ENCODE measurements at places on chromosomes 11 and 22.

- no peak for ATAC-seq
These were observed 9.7 kb downstream of the MMP3 start for GRCh38 chr11:102833731-102834130.

DNA sequence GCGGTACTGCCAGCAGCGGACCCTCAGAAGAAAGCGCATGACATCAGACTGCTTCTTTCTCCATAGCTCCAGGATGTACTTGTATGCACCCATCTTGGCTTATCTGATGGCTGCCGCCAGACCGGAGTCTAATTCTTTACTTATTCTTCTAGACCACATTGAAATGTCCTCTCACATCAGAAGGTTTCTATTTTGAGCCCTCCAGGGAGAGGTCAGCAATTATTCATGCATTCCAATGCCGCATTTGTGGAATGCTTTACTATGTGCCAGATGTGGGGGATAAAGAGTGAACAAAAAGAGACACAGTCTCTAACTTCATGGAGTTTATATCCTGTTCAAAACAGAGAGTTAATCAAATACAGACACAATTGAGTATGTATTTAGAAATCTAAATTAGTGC, 230.1 kb downstream of the MIAT start:
- ATAC-seq: no peak

DNA sequence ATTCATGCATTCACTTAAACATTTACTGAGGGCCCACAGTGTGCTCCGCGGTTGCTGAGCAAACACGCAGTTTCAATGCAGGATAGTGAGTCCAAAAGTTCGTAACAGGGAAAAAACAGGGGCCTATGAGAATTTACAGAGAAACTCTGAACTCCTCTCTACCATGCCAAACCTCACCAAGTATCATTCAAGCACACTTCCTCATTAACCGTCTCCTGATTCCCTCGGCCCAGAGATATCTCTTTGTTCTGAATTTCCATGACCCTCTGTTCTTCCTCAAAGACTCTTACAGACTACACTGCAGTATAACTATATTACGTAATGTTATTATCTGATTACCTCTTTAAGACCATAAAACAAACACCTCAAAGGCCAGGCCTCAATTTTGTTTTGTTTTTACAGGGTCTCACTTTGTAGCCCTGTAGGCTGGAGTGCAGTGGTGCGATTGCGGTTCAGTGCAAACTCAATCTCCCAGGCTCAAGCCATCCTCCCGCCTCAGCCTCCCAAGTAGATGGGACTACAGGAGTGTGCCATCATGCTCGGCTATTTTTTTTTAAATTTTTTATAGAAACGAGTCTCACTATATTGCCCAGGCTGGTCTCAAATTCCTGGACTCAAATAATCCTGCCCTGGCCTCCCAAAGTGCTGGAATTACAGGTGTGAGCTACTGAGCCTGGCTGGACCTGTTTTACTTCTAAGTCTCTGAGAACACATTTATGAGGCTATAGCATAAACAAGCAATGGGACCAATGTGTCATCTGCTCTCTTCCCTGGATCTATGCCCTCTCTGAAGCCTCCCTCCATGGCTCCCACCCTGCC, 3.6 kb downstream of the HPS4 start:
- ATAC-seq: no peak

GRCh38 chr11:130330101-130330684, 15.5 kb upstream of the ZBTB44 start:
- ATAC-seq: no peak

GRCh38 chr11:19225123-19225522, 15.6 kb downstream of the E2F8 start:
- no peak for ATAC-seq

DNA sequence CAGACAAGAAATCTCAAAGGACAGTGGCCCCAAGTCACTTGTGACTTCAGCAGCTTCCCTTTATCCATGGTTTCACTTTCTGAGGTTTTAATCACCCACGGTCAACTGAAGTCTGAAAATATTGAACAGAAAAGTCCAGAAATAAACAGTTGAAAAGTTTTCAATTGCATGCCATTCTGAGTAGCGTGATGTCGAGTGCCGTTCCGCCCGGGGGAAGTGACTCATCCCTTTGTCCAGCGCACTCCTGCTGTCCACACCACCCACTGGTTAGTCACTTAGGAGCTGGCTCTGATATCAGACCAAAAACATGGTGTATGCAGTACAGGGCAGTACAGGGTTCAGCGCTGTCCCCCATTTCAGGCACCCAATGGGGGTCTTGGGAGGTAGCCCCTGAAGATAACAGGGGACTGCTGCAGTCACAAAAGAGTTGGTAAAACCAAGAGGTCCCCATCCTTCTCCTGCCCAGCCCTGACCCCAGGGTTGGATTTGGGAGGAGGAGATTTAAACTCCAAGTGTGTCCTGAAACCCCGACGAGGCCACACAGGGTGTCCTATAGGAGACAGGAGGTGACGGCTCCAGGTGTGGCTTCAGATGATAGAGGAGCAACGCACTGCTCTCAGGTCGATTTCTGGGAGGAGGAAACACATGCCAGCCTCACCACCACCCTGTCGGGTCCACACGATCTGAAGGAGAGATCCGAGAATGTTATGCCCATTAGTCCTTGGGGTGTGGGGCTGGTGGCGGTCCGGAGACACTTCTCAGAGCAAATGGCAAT, 390.1 kb downstream of the CTTN start:
- no peak for ATAC-seq

DNA sequence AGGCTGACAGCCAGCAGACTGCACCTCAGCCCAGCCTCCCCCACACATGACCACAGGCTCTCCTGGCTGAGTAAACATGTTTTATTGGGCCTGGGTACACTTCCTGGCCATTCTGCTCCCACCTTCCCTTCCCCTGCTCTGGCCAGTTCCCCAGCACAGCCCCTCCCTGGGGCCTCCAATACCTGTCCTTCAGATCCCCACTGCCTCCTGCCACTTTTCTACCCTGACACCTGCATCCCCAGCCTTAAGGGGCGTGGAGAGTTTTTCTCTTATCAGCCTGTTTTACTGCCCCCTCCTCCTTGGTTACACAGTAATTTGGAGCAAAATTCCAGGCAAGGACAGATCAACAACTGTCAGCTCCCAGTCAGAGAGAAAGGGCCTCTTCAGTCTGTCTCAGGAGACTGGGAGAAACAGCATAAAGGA, at the start of gene ISX:
TSS of gene ISX (plus strand) at position 363 of the 423 bp plus-strand sequence. CDS start 930 bp downstream, outside the sequence.
- no peak for ATAC-seq

GRCh38 chr22:36386900-36387708, 663 bp downstream of the MYH9 start:
- ATAC-seq: peak; percentile 2

GRCh38 chr11:79506734-79507344, 66.0 kb upstream of the TENM4 start:
- ATAC-seq: no peak

- ATAC-seq: peak; percentile 0
These were observed 408 bp downstream of the PPP2R5B start for GRCh38 chr11:64924910-64925284.

- ATAC-seq: no peak
These were observed 624.5 kb downstream of the OPCML start for GRCh38 chr11:132907651-132908413.

DNA sequence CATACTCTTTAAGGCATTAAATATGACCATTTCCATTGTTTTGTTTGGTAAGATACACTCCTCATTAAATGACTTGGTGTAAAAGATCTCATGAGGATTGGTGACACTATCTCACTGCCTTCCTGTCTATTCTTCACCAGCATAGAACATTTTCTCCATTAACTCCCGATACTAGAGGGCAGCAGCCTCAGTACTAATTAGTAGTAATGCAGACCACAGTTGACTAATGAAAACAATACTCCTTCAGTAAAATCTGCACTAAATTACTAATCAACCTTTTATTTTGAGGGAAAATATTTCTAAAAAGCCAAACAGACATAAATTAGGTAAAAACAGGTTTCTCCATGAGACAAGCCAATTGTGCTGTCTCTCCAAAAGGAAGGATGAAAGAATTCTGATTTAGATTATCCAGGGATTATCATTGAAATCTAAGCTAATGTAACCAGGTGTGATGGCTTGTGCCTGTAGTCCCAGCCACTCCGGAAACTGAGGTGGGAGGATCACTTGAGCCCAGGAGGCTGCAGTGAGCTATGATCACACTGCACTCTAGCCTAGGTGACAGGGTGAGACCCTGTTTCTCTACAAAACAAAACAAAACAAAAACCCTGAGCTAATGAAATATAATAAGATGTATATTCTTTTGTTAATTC, 9.4 kb downstream of the PGM2L1 start:
- peak; percentile 75 for ATAC-seq

DNA sequence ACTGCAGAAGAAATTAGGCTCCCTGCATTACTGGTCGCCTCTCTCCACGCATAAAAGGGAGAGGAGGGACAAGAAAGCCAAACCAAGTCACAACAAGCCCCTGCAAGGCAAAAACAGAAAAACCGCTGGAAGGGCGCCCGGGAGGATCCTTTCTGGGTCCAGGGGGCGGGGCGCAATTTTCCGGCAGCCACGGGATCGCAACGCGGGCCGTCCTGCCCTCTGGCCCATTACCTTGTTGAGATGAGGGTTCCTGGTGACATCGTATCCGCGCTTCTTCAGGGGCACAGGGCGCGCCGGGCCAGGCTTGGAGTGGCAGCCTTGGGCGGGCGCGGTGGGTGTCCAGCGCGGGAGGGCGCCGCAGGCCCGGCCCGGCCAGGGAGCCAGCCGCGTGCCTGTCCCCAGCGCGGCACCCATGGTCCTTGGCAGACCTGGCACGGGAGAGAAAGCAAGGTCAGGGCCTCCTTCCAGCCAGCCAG, 847 bp downstream of the ME3 start:
- peak; percentile 19 for ATAC-seq

- ATAC-seq: no peak
These were observed 146.2 kb downstream of the DBX1 start for GRCh38 chr11:20014067-20014402.

DNA sequence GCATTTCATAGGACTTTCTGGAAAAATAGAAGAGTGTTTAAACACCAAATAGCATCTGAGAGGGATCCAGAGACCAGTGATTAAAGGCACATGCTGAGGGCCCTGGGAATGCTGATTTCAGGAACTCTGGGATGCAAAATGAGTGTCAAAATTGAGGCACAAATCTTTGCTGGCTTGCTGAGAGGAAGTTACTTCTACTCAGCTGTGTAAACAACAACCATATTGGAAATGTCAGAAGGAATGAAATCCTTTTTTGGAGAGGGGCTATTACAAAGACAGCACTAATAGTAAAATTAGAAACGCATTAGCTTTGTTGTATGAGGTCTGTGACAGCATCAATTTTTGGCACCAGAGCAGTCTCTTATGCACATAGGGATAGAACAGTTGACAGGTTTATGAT, 267.8 kb upstream of the RAG2 start:
- no peak for ATAC-seq

- no peak for ATAC-seq
These were observed 28.8 kb downstream of the PLAAT5 start for GRCh38 chr11:63462137-63462536.

- no peak for ATAC-seq
These were observed 2.1 kb downstream of the FNBP4 start for GRCh38 chr11:47765086-47765485.

- no peak for ATAC-seq
These were observed 85.2 kb downstream of the RELT start for GRCh38 chr11:73461335-73461840.

DNA sequence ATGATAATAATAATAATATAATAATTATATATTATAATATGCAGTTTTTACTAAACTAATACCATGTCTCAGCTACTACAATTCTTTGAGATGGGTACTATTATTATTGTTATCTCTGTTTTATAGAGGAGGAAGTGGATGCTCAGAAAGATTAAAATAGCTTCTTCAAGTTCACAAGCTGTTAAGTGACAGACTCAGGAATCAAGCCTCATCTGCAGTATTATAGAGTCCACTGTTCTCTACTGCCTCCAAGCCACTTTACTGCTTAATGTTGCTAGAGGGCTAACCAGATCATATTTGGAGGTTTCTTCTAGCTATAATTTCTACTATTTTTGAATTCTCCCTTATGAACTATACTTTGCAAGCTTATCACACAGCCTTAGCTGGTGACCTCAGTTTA, 62.7 kb downstream of the CSTPP1 start:
- ATAC-seq: no peak

GRCh38 chr11:94147433-94147845, 18.8 kb downstream of the PANX1 start:
- peak; percentile 27 for ATAC-seq

DNA sequence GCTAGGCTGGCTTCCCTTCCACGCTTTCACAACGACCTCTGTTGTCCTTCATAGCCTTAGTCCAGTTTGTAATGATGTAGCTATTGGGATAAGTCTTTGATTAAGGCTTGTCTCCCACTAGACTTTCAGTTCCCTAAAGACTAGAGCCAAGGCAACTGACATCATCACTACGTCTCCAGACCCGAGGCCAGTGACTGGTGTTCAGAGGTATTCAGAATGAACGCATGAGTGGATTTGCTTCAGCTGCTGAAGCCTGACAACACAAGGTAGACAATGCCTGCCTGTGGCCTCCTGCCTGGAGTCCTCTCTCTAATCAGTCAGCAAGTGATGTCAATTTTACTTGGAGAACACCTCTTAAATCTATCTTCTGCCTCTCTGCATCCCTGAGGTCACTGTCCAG, 13.6 kb downstream of the EFCAB6 start:
- ATAC-seq: no peak

DNA sequence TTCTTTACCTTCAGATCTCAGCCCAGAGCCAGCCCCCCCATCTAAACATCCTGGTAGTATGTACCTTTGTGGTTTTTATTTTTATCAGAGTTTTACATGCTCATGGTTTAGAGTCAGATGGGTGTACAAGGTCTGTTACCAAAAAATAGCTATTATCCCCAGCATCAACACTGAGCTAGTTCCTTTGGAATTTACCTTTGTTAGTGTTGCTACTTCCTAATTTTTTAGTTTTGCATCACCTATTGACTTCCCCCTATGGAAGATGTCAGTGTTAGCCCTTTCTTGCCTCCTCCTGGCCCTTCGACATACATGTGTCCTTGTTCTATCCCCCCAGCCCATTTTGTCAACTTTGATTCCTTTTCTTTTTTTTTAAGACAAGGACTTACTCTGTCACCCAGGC, 7.4 kb downstream of the UPB1 start:
- ATAC-seq: no peak

GRCh38 chr11:11036848-11037732, 179.2 kb upstream of the ZBED5 start:
- peak; percentile 55 for ATAC-seq

DNA sequence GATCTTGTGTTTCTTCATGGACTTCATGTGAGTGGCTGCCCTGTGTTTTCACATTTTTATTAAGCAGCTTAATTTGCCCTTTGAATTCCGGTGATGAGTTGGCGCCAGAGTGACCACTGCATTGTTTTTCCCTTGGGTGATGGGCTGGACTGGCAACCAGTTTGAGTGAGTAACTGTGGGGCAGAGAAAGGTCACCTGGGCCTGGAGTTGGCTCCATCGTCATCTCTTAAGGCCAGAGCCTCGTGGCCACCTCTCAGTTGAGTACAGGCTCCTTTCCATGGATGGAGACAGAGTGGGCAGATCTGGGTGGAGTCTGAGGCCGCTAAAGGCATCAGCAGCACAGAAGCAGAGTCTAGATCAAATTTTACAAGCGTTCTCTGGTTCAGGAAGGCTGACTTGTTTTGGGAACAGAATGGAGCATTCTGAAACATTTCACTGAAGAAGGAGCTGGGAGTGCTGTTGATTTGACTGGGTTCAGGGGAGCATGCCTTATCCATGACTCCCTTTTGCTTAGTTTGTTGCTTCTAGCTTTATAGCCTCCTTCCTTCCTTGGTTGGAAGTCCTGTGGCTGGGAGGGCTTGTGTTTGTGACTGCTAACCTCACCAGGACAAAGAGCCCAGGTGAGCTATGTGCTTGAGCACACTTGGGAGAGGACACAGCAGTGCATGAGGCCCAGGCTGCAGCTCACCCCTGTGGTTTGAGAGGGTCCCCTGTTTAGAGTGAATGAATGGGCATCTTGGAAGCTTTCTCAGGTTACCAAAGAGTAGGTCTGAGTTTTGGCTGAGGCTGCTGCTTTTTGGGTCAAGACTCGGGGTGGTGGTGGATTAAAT, 7.8 kb downstream of the BCR start:
- no peak for ATAC-seq

All from activated CD4-positive, CD25-positive, alpha-beta regulatory T cell treated with anti-CD3 and anti-CD28 coated beads, Interleukin-2, amount 50 U/mL, for 24 hours (primary cell).